Activated CD4-positive, alpha-beta T cell treated with anti-CD3 and anti-CD28 coated beads, Interleukin-2, amount 10 ng/mL, durations not matched to agents 7 days and 5 days (primary cell): ENCODE measurements at places on chromosomes 7 and 10. TPM values are rescaled to one million over a fixed set of nuclear protein-coding genes. Genes with fewer than 3 reads are reported as not detected.

The CTAGE15 gene
- 0.57 TPM for total RNA-seq

DNA sequence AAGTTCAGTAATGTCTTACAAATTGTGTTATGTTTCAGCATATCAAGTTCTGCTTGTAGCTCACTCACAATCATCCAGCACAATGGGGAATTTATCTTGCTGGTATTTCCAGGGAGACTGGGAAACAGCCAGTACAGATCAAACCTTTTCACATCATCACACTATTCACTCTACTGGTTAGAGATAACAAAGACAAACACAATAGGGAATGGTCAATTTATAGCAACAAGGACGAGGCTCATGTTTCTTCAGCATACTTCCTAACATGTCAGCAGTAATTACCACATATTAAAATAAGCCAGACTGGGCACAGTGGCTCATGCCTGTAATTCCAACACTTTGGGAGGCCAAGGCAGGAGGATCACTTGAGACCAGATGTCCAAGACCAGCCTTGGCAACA, 38.3 kb downstream of the TOMM7 start:
- DNase-seq, result no peak

GRCh38 chr7:106126170-106126938, 14.2 kb upstream of the SYPL1 start:
- DNase-seq, result peak; percentile 55

GRCh38 chr7:78363866-78364265, 565.3 kb downstream of the PHTF2 start:
- DNase-seq, result no peak

DNA sequence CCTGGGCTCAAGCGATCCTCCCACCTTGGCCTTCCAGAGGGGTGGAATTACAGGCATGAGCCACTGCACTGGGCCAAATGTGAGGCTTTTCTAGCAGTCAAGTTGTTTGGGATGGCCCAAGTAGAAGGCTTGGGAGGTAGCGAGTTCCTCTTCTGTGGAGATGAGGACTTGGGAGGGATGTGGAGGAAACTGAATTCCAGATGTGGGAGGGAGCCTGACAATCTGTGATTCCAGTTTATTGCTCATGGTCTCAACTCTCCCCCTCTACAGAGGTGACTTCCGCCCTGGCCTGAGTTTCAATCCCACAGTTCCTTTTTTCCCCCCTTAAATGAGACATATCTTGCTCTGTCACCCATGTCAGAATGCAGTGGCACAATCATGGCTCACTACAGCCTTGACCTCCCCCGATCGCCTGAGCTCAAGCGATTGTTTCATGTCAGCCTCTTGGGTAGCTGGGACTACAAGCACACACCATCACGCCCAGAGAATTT, 3.4 kb downstream of the STYXL1 start:
- DNase-seq, result no peak

DNA sequence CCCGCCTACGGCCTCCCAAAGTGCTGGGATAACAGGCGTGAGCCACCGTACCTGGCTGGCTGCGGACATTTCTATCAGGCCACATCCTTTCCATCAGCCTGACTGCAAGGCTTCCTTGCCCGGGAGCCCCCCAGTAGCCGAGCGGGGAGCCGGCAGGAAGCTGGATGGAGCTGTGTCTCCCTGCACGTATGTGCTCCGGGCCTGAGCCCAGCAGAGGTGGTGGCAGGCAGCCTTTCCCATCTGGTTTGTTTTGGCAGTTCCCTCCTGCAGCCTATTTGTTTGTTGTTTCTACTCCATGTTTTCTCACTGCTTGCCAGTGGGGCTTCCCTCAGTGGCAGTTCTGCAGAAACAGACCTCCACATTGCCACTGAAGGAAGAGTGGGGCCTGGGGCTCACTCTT, 5.4 kb downstream of the POP7 start:
- no peak for DNase-seq

DNA sequence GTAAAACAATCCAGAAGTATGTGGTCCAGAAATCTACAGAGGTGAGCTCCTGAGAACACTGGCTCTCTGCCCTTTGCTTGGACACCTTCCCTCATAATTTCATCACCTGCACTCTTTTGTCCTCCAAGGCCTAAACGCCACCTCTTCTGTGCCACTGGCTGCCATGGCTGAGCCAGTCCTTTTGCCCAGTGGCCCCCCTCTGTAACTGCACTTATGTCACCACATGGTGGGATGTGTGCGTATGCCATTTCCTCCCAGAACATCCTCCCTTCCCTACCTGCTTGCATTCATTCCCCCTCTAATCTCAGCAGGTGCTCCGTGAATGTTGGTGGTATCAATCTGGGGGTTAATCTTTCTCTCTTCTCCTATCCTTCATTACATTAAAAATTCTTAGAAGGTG, 17.3 kb upstream of the DUSP5 start:
- DNase-seq, result no peak

- peak; percentile 50 for DNase-seq
These were observed 634 bp downstream of the EZH2 start for GRCh38 chr7:148883266-148884048.

- peak; percentile 59 for DNase-seq
These were observed 11.4 kb downstream of the JCAD start for GRCh38 chr10:30047924-30048531.

- peak; percentile 60 for DNase-seq
These were observed 16.8 kb downstream of the IL2RA start for GRCh38 chr10:6045314-6045848.
